Stimulated activated CD8-positive, alpha-beta memory T cell treated with anti-CD3 and anti-CD28 coated beads, Interleukin-2, amount 100 ng/mL, for 1 hour (primary cell): ENCODE measurements at places on chromosomes 7 and 10.

DNA sequence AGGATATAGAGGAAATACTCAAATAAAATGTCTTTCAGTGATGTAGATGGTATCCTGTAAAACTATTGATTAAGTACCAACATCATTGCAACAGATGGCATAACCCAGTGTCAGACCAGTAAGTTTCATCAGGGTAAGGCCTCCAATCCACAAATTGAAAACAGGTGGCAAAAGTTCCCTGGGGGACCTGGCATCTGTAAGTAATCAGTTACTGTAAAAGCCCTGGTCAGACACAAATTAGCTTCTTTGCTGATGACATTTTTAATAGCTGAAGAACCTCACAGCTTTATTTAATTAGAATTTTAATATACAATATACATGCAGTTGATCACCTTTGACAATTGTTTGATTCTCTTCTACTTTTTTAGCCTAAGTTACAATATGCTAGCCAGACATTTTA is 152.5 kb downstream of the PLXDC2 start:
- no peak for DNase-seq

- no peak for DNase-seq
These were observed 13.5 kb upstream of the CSGALNACT2 start for GRCh38 chr10:43124574-43125273.

DNA sequence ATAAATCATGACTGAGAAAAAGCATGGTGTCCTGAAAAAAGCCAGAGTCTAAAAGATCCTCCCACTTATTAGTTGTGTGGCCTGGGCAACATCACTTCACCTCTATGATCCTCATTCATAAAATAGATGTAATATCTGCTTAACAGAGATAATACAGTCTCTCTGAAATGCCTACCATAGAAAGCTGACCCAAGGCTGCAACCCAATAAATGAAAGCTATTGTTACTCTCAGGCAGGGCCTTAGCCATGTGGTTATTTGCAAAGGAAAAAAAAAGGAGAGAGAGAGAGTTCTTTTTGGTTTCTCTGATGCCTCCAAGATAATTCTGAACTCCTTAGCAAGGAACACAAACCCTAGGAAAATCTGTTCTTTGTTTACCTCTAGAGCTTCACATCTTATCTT is 7.9 kb downstream of the FAM13C start:
- no peak for DNase-seq

GRCh38 chr7:134701272-134701671 is 54.6 kb downstream of the BPGM start:
- DNase-seq, result no peak

DNA sequence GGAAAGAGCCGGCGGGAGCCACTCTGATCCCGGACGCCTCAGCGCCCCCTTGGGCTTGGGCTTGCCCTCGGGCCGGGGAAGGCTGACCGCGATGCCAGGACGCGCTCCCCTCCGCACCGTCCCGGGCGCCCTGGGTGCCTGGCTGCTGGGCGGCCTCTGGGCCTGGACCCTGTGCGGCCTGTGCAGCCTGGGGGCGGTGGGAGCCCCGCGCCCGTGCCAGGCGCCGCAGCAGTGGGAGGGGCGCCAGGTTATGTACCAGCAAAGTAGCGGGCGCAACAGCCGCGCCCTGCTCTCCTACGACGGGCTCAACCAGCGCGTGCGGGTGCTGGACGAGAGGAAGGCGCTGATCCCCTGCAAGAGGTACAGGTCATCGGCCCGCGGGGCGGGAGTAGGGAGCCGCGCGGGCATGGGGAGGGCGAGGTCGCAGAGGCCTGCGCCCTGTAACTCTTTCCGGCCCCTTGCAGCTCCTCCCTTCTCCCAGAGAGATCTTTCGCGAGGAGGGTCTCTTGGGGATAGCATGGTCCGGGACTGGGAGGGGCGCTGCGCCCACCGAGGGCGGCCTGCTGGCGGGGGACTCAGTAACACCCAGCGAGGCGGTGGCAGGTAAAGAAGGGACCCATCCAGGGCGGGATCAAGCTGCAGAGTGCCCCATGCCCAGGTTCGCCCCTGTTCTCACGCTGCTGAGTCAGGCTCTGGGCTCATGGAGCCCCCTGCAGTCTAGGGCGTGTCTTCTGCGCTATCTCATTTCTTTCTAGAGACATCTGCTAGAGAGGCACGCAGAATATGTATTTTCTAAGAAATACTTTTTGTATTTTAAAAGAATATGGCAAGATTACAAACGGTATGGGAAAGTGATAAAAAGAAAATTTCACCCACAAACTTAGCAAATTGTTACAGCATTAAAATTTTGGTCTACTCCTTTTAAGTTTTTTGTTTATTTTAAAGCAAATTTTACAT is 687 bp downstream of the EPDR1 start:
- DNase-seq, result no peak

DNA sequence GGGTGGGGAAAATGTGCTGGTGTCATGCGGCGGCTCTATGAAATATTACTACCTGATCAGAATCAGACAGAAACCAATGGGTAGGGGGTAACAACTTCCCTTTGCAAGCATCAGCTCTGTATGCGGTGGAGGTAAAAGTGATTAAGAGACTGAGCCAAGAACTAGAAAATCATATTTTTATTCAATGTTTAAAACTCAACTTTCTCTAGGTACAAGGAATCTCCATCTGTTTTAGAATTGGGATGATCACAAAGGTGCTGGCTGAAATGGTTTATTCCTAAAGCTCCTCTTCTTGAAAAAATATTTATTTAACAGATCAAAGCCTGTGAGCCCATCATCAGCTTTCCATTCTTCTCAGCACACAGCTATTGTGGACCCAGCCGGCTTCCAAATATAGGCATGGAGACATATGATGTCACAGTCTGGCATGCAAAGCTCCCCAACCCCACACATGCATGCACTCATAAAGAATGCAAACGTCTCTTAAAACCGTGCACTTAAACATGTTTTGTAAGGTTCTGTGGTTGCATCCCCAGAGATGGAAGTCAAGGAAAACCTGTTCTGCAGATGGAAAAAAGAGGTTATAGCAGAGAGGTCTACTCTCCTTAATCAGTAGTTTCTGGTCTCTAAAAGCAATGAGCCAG is 126.0 kb downstream of the SKIDA1 start:
- DNase-seq, result no peak

- no peak for DNase-seq
These were observed 19.8 kb downstream of the ACBD7 start for GRCh38 chr10:15068802-15069201.

GRCh38 chr10:88913127-88913526 is 33.1 kb downstream of the STAMBPL1 start:
- DNase-seq, result no peak

DNA sequence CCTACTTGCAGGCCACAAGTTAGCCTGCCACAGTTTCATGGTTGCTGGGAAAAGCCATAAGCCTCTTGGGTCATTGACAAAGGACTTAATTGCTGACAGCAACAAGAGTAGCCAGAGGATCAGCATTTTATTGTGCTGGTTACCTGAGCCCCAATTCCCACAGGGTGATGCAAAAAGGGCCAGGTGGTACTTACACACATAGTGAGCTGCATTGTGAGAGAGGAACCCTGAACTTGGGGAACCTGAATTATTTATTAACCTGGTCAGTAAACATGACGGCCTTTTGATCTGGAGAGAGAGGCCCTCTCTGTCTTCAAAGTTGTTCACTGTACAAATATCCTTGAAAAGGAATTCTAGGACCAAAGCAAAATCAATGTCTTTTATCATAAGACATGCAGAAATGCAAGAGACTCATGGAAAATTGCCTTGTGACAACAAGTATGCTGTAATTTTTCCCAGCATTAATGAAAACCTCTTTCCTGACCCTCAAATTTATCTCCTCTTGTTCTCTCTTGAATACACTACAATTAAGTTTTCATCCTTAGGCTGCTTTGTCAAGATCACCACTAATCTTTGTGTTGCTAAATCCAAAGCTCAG is 102.9 kb upstream of the PHYHIPL start:
- no peak for DNase-seq

GRCh38 chr7:157513162-157513621 is 176.4 kb downstream of the DNAJB6 start:
- DNase-seq, result no peak

DNA sequence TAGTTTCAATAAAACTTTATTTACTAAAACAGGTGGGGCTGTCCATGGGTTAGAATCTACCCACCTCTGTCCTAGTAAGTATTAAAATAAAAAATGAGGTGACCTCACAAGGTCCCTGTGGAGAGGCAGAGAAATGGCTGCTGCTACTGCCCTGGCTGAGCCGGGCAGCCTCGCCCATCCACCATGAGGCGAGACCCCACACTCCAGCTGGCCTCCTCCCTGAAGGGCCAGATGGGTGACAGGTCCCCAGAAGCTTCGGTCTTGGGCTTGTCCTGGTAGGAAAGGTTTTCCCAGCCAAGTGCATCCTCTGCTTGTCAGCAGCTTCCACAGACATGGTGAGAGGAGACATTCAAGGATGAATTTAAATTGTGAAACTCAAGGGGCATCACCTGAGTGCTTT is 565.8 kb downstream of the PTPRN2 start:
- no peak for DNase-seq

DNA sequence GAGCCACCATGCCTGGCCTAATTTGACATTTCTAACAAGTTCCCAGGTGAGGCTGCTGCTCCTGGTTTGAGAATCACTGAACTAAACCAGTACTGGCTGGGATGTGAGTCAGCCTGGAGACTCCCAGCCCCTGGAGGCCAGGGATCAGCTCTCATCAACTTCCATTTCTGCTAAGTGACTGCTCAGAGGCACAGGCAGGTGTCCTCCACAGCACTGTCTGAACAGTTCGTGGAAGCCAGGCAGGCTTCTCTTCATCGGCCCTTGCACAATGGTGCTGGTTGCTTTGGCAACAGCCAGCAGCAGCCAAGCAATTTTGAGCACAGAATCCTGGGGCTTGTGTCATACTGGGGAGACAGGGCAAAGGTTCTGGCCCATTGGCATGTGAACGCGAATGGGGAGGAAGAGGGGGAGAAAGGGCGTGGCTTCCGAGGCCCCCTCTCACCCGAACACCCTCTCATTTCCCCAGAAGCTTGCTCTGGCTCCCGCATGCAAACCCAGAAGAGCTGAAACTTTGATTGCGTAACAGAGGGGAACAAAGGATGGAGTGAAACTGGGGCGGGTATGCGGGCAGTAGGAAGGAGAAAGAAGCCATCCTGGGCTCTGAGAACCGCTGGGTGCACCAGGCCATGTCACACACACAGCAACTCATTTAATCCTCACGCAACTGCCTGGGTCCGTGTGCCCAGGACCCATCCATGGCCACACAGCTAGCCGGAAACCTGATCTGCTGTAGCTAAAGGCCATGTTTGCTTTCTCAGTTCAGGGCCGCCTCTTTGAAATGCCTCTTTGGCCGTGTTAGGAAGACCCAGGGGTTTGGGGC is 9.0 kb upstream of the POR start:
- no peak for DNase-seq

- no peak for DNase-seq
These were observed 217.9 kb downstream of the GALNT17 start for GRCh38 chr7:71349682-71350481.

DNA sequence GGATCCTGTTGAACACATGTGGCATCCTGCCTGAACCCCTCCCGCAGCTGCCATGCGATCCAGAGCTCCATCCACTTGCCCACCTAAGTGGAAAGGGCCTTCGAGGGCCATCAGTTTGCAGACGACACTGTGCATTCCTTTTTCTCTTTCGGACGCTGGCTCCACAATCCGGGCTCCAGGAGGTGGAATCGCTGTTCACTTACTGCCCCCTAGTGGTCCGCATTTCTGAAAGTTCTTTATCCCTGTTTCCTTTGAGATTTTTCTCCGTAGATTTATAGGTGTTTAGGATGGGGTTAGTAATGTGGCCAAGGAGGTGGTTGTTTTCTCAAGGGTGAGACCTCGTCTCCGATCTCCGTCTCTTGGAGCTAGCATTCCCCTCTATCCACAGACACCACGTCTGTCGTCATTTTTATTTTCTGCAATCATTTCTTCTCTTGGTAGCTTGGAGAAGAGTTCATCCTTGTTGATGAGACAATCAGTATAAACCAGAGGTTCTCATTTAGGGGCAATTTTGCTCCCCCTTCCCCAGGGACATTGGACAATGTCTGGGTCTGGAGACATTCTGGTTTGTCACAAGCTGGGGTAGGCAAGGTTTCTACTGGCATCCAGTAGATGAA is 204.6 kb downstream of the ARHGAP21 start:
- DNase-seq, result no peak

DNA sequence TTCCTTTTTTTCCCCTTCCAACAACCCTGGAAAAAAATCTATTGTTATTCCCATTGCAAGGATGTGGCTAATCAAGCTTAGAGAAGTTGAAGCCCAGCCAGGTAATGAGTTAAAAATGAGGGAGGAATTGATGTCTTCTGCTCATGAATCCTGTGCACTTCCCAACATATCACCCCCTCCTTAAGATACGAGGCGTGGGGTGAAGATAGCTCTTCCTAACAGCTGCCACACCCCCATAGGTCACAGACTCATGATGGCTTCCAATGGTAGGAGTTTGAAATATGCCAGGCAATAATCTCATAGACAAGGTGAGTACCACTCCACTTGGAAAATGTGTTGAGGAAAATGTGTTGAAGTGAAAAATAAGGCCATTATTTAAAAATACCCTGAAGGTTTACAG is 71.3 kb upstream of the HECW1 start:
- no peak for DNase-seq

DNA sequence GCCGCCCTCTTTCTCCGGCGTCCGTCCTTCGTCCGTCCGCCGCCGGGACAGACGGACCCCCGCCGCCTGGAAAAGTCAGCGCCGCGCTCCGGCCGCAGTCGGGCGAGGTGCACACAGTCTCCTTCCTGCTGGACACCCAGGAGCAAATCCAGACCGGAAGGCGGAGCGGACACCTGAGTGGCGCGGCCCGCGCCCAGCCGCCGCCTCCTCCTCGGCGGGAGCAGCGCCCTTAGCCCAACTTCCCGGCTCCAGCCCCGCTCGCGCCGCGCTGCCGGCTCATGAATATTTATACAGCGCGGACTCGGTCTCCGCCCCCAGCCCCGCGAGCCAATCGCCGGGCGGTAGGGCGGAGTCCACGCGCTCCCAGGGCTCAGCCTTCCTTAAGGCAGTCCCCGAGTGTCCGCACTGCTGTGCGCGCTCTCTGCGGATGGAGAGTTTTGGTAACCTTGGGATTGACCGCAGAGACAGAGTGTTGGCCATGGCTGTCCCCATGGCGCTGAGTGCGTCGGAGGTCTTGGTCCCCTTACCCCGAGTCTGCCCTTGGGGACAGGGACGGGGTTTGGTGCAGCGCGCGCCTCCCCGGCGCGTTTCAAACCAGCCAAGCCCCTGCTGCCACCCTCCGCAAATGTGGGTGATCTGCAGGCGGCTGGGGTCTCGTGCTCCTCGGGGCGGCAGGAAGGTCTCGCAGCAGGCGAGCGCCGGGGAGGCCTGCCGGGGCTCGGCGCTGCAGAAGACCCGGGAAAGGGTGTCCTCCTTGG is at the start of gene FZD8:
Gene FZD8, minus strand, starts transcription at position 262 of the 758 bp plus-strand sequence. CDS start 867 bp downstream, outside the sequence.
- peak; percentile 18 for DNase-seq

- no peak for DNase-seq
These were observed 88.5 kb downstream of the PAXIP1 start for GRCh38 chr7:154914308-154914995.

DNA sequence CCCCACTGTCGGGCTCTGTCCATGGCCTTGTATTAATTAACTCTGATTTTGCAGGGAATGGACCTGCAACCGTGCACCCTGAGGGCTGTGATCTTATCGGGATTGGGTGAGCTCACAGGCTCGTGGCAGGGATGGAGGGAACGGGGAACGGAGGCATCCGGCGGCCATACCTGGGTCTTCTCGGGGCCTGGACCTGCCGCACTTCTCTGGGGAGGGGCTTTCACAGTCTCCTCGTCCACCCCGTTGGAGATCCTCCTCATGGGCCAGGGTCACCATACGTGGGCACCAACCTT is 57.5 kb upstream of the SHH start:
- no peak for DNase-seq
